ENCODE measurements at places on chromosomes 5 and 9. TPM values are rescaled to one million over a fixed set of nuclear protein-coding genes. Genes with fewer than 3 reads are reported as not detected.

DNA sequence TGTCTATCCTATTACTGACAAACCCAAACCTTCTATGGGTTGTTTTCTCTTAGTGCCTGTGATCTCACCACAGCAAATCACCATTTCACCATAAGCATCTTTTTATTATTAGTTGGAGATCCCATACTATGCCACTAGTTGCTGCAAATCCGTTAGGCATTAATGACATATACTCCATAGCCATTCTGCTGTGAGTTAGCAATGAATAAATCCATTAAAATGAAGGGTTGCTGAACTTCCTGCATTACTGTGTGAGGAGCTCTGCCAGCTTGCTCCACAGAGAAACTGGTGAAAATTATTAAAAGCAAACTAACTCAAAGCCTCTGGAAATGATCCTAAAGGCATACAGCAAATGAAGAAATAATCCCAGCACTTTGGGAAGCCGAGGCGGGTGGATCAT, 102.0 kb downstream of the CFAP95 start:
- no peak for DNase-seq

DNA sequence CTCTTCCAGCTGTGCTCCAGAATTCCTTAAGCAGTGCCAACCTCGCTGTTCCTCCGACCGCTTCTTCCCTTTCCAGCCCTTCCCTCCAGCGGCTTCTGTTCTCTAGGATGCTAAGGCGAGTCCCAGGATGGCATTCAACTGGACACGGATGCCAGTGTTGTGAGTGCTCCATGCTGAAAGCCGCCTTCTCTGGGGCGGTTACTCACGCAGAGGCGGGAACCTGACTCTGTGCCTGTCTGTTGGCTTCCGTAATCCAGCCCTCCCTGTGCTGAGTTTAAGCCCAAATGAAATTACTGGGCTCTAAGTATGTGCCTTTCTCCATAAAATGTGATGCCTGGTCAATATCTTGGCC, 20.2 kb downstream of the COL5A1 start:
- DNase-seq: peak; percentile 78

- no peak for DNase-seq
Observed at GRCh38 chr9:106326493-106326892, 536.5 kb upstream of the ZNF462 start.

- DNase-seq: no peak
Observed at GRCh38 chr9:85723215-85723614, 18.5 kb downstream of the AGTPBP1 start.

- DNase-seq: no peak
Observed at GRCh38 chr5:32083981-32084430, 90.1 kb downstream of the GOLPH3 start.

GRCh38 chr9:137306850-137307254, 4.8 kb upstream of the NRARP start:
- no peak for DNase-seq

The KLHL3 gene
- total RNA-seq: 0.34 TPM

The NUTM2F gene
- total RNA-seq: not detected

The FRMPD1 gene
- 1.1 TPM for total RNA-seq

Measured in LHCN-M2 (cell line).